ENCODE measurements at places on chromosomes 3 and 15.

- DNase-seq = no peak
Measured at GRCh38 chr3:160103397-160103796, 114.8 kb downstream of the IL12A start.

- DNase-seq = no peak
Measured at GRCh38 chr3:107208100-107208499, 169.1 kb upstream of the CCDC54 start.

DNA sequence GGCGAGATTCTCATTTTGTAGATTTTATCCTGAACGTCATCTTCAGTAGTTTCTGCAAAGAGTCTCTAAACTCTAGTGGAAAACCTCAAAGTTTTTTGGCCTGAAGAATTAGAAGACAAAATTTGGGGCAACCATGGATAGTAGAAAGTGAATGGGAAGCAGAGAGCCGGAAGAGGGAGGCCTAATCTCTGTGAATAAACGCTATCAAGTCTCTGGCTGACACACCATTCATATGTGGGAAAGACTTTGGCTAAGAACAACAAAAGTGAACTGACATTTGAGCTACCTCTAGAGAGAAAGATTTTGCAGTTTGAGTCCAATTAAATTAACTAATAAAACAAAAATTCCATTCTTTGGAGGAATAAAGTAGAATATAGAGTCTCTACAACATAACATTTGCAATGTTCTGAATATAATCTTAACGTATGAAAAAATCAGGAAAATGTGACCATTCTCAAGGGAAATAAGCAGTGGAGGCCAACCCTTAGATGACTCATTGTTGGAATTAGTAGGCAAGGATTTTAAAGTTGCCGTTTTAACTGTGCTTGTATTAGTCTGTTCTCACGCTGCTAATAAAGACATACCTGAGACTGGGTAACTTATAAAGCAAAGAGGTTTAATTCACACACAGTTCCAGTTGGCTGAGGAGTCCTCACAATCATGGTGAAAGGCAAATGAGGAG, 184.6 kb downstream of the C3orf38 start:
- no peak for DNase-seq

DNA sequence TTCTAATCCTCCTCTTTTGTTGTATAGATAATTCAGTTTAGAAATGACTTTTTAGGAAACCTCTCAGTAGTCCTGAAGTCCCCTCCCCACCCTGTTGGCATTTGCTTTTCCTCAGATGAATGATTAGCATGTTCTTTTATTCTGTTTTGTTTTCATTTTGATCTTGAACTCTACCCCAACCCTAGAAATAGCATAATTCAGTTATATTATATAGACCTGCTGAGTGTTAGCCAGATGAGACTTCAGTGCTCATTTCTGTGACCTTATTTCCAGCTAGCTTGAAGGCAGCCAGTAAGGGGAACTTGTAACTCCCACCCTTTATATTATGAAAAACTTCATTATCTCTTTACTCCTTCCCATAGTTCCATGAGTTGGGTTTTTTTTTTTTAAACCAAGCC, 41.2 kb downstream of the SNRK start:
- DNase-seq = no peak

DNA sequence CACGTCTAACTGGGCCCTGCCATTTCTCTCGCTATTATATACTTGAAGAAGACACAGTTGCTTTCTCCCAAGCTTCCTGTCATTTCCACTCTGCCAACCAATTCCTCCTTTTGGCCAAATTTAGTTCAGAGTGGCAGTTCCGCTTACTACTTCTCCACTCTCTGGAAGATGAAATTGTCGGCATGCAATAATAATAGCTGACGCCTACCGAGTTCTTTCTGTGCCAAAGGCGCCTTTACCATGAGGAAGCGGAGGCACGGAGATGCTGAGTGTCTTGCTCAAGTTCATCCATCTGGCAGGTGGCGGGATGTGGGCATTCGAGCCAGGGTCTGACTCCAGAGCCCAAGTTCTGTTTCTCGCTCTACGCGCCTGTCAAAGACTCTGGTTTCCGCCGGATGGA, 14.6 kb upstream of the NRROS start:
- no peak for DNase-seq

GRCh38 chr3:44077267-44077666, 164.4 kb upstream of the TOPAZ1 start:
- no peak for DNase-seq

DNA sequence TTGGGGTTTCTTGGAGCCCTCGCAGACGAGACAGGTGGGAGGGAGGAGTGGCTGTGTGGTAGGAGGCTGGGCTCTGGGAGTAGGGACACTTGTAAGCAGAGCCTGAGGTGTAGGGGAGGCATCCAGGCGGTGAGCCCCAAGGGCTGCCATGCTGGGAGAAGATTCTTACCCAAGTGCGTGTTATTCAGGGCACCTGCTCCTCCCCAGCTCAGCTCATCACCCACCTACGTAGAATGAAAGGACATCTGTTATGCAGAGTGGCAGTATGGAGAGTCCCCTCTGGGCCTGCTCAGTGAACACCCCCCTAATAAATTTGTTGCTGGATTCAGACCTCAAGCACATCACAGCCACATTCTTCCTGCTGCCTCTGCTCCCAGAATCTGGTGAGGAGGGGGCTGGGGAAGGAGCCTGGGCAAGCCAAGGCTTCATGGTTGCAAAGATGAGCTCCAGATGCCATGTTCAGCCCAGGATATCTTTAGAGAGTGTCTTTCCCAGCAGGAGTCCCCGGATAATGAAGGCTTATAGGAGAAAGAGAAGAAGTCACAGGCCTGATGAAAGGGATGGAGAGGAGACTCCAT, 261.8 kb downstream of the EPHB1 start:
- no peak for DNase-seq

DNA sequence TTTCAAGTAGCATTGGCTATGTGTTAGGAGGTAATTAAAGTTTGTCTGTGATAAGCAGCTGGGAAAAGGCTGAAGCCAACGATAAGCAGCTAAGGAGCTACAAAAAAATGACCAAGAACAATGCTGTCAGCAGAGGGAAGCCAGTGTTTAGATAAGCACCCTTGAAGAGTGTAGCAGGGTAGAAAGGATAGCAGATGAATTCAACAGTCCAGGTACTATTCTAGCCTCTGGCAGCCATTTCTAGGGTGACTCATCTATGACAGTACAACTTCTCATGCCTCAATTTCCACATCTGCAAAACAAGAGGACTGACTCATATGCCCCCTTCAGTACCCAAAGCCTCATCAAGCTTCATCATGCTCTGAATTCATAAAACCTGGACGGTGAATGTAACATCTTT, 617.6 kb upstream of the UBE2E2 start:
- DNase-seq = no peak

- no peak for DNase-seq
Measured at GRCh38 chr15:57017024-57017423, 98.6 kb downstream of the TCF12 start.
